ENCODE measurements at places on chromosomes 2 and 18.

DNA sequence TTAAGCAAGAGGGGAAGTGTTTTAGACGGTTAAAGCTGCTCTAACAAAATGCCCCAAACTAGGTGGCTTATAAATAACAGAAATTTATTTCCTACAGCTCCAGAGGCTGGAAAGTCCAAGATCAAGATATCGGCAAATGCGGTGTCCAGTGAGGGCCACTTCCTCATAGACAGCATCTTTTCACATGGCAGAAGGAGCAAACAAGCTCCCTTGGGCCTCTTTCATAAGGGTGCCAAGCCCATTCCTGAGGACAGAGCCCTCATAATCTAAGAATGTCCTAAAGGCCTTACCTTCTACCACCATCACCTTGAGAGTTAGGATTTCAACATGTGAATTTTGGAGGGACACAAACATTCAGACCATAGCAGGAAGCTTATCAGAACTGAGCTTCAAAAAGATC, 57.3 kb upstream of the PPP1CB start:
- no peak for DNase-seq

- no peak for DNase-seq
These were observed 352.8 kb downstream of the LRRTM4 start for GRCh38 chr2:77169426-77169825.

DNA sequence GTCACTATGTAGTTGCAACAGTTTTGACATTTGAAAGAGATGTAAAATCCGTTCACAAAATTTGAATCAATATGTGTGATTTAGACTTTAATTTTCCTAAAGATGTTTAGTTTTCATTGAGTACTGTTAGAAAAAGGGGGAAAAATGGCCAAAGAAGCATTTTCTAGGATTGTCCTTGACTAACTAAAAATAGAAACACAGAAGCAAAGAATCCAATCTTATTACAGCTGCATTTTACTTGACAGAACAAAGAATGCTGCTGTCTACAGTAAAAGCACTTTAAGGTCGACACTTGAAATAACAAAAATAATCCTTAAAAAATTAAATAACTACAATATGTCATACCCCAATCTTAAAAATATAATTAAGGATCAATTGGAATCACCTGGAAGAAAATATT, 48.9 kb downstream of the FRZB start:
- no peak for DNase-seq

DNA sequence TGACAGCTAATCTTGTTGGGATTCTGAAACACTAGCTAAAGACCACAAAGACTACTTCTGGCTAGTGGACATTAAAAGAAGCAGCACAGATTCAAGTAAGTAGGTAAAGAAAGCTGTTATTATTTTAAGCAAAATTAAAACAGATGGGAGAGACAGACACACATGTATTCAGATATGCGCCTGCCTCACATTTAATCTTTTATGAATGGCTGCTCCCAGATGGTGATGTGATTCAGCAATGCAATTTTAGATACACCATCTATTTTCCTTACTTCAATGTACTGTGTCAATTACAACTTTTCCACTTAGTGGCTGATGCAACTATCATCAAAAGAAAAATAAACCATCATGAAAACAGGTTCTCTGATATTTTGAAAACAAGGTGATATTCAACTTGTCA, 133.0 kb upstream of the PGAP1 start:
- no peak for DNase-seq

- no peak for DNase-seq
These were observed 325.4 kb upstream of the FIGN start for GRCh38 chr2:164061129-164061746.

- DNase-seq: no peak
These were observed 129.4 kb upstream of the MAPRE2 start for GRCh38 chr18:34911661-34912384.

DNA sequence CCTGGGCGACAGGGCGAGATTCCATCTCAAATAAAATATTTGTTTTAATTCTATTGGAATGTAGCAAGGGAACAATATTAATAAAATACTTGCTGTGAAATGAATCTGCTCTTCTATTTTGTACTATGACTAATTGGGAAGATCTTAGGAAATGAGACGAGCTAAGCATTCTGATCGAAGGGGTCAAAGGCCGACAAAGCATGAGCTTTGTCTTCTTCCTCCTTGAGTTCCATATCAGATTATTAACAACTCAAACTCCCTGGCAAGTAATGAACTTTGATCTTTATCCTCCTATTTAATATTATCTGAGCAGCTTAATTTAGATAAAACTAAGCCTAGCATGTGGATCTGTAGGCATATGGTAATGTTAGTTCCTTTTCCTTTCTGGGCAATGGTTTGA, 15.5 kb downstream of the GEMIN6 start:
- no peak for DNase-seq

DNA sequence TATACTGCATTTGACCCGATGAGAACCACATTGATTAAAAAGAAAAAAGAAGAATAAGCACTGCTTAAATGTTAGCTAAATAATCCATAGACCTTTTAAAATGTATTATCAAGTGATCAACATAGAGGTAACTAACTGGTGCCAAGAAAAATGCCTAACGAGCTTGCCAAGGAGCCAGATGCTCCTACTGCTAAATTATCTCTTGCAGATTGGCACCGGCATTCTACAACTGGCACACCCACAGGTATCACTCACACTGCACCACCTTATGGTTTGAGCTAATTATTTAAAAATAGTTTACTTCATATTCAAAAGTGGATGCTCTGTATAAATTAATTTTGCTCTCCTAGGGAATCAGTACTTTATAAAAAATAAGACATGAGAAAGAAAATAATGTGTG, 341.6 kb upstream of the CDH7 start:
- no peak for DNase-seq

- no peak for DNase-seq
These were observed 59.3 kb downstream of the WDR75 start for GRCh38 chr2:189500456-189501160.

DNA sequence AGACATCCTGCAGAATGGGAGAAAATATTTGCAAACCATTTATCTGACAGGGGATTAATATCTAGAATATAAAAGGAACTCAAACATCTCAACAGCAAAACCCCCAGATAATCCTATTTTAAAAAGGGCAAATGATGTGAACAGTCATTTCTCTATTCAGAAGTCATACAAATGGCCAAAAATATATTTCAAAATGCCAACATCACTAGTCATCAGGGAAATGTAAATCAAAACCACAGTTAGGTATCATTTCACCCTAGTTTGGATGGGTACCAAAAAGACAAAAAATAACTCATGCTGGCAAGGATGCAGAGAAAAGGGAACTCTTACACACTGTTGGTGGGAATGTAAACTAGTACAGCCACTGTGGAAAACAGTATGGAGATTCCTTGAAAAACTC, 70.0 kb downstream of the TBR1 start:
- DNase-seq: no peak

DNA sequence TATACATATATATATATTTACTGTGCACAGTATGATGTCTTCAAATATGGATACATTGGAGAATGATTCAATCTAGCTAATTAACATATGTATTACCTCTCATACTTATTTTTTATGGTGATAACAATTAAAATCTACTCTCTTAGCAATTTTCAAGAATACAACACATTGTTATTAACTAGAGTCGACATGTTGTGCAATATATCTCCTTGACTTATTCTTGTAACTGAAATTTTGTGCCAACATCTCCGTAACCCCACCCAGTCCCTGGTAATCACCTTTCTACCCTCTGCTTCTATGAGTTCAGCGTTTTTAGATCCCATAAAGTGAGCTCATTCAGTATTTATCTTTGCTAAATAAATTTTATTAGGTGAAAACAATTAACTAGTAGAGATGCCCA, 216.4 kb upstream of the TMEM200C start:
- no peak for DNase-seq

DNA sequence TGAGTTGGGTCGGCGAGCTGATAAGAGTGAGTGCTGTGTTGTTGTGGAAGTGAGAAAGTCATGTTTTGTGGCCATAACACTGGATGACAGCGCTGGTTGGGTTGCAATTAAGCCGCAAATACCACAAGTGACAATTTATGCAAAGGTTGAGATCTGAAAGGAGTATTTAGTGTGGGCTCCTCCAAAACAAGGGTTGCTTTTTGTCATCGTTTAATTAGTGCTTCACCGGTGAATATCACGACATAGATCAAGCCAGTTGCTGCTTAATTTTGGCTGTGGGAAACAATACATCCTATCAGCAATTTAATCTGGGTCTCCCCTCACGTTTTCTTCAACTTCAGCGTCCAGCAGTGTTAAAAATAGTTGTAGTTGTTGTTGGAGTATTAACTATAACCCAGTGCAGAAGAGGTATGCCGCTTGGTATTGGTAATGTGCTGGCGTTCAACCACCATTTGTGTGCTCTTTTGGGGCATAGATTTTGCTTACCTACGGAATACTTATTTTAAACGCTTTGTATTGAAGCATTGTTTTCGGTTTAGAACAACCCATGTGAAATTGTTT, 662 bp downstream of the ACVR2A start:
- no peak for DNase-seq

DNA sequence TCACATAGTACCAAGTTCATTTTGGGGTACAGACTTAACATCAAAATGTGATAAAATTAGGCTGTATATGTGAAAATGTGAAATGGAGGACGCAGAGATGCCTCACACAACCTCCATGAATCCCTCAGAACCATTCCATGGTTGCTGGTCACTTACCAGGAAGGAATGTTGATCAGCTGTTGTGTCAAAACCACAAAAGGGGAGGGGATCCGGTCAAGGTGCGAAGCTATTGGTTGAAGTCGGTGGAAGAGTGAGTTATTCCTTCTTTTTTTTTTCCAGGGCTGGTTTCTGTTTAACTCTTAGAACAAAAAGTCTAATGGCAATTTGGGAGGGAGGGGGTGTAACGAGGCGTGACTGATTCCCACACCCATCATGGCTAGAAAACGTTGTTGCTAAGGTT, 32.3 kb upstream of the REG3A start:
- DNase-seq: no peak

- DNase-seq: no peak
These were observed 503 bp downstream of the ANXA4 start for GRCh38 chr2:69742322-69742952.

DNA sequence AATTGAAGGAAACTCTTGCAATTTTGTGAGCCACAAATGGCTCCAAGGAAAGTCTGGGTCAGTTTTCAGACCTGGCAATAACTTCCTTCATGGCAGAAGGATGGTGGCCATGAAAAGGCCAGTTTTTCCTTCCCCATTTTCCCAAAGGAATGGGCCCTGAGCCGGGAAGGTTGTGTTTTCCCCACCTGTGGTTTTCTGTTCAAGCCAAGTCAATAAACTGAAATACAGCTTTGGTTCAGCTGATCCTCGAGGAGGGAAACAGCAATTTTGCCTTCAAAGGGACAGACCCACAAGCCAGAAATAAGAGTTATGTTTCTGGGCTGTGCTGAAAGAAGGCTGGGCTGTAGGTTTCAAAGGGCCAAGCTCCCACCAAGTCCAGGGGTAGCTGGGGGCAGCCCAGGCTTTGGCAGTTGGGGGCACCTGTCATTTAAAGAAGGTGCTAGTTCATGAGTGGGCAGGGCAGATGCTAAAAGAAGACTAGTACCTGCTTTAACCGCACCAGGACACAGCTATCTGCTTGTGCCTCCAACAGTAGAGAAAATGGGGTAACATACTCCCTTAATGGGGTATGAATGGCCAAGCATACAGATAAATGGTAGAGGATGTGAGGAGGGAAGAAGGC, 97.0 kb downstream of the TTC32 start:
- DNase-seq: no peak

- DNase-seq: no peak
These were observed 38.9 kb upstream of the B3GNT2 start for GRCh38 chr2:62156861-62157496.

DNA sequence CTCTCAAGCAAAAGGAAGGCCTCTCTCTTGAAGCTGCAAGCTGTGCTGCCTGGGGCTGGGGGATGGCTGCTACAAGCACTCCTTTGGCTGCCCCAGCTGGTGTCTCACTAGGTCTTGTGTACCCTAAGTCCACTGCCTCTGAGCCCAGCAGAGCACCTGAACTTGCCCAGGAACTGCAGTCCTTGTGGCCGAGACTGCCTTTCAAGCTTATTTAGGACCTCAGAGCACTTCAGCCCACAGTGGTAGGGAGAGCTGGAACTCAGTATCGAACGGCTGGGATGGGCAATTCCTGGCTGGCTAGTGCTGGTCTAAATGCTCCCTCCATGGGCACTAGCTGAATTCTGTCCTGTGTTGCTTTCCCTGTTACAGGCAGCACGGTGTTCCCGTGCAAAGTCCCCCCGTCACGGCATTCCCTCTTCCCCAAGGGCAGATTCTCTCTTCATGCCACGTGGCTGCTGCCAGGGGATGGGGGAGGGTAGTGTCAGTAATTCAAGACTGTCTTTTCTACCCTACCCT, 25.9 kb downstream of the STPG4 start:
- DNase-seq: no peak

DNA sequence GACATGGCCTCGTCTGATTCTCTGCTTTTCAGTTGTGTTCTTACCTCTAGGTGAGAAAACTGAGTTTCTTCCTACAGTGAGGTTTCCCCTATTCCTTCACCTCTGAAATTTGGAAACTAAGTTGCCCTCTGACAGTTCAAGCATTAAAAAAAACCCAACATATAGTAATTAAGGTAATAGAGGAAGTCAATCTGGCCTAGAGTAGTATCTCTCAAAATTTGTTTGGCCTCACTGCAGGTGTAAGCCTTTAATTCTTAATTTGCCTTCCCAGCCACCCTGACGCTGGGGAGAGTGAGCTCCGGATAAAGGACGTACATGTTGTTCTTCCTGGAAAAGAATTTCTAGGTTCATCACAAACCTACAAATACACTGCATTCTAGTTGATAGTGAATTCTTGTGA, 1.4 kb downstream of the CAD start:
- DNase-seq: no peak

GRCh38 chr2:221322741-221323140, 249.4 kb downstream of the EPHA4 start:
- DNase-seq: no peak

- DNase-seq: no peak
These were observed 151.4 kb downstream of the LRRTM1 start for GRCh38 chr2:80153151-80153550.

Data from activated naive CD4-positive, alpha-beta T cell (primary cell).